HuH-7 (cell line): ENCODE measurements at places on chromosomes 3 and 15.

DNA sequence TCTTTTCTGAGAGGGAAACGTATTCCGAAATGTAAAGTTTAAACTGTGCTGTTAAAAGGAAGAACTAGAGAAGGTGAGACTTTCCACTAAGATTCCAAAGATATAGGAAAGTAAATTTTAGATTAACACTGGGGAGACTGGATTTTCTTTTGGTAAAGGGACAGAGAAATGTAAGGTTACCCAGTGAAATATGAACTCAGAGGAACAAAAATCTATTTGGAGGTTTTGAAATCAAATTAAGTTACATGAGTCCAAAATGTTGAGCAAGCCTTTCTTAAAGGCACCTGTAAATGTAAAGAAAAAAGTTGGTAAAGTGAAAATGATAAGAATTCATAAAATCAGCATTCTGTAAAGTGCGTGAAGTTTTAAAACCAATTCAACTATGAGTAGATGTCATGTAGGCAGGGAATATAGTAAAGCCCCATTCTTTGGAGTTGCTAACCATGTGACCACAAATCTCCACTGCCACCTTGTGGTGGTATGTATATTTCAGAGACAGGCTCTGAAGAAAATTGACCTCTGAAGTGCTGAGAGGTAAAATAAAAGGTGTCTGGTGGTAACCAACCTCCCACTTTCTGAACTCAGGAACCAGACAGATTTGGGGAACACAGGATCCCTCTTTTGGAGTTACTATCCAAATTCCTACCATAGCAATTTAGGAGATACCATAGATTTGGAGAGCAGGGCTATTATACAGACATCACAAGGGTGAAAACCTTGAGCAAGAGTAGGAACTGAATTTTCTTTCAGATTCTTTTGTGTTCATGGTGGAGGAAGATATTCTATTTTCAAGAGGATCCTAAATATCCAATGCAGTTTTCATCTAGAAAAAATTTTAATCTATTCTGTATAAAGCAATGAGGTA is 215.3 kb downstream of the ROBO2 start:
- peak; percentile 22 for DNase-seq

- DNase-seq = peak; percentile 54
These were observed 15.0 kb downstream of the PTH1R start for GRCh38 chr3:46892285-46893145.

- no peak for DNase-seq
These were observed 125.6 kb upstream of the CRBN start for GRCh38 chr3:3305084-3305483.

DNA sequence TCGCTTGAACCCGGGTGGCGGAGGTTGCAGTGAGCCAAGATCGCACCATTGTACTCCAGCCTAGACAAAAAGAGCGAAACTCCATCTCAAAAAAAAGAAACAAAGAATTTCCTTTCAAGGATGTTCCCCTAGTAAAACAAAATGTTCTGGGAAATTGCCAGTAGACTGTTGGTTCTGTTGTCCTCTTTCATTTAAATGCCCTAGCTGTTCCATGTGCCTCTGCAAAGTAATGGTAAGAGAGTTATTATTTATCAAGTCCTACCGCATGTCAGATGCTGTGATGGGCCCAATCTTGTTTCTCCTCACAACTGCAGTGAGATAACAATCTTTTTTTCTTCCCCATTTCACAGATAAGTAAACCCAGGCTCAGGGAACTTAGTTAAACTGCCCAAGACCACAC is 254.3 kb upstream of the TPM1 start:
- DNase-seq = no peak

- DNase-seq = no peak
These were observed 14.7 kb upstream of the AMOTL2 start for GRCh38 chr3:134388788-134389485.

DNA sequence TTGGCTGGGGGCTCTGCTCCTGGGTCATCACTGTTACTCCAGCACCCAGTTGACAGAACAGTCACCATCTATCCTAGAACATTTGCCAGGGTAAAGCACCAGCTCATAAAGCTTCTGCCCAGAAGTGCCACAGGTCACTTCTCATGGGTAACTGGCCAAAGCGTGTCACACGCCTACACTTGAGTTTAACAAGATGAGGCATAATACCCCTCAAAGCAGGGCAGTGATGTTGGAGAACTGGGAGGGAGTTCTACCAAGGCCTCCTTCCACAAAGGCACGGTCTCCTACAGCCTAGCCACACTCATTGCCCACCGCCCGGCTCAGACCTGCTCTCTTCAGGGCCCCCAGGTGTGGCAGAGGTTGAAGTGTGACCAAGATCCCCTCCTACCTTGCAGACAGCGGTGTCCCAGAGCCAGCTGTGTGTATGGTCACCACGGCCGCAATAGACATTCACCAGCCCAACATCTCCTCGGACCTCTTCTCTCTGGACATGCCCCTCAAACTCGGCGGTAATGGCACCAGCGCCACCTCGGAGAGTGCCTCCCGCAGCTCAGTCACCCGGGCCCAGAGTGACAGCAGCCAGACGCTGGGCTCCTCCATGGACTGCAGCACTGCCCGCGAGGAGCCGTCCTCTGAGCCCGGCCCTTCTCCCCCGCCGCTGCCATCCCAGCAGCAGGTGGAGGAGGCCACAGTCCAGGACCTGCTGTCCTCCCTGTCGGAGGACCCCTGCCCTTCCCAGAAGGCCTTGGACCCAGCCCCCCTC is 107.7 kb downstream of the ETFA start:
- DNase-seq = no peak

GRCh38 chr3:159941038-159942000 is 47.3 kb upstream of the IL12A start:
- DNase-seq = no peak

- DNase-seq = no peak
These were observed 28.1 kb downstream of the OIP5 start for GRCh38 chr15:41304149-41304770.

DNA sequence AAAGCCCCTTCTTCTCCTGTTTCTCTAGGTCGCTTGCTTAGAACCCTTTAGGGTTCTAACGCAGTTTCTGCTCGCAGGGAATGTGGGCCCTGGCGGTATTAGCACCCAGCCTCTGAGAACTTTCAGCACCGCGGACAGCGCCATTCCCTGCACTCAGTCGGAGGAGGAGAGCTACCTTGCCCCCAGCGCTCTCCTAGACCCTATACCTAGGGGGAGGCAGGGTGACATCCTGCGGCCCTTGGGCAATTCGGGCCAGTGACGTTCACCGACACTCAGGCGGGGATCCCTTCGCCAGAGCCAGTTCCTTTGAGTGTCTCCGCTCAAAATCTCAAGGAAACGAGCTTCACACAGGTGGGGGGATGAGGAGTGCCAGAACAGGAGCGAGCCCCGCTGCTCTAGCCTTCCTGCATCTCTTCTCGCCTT is 1.3 kb downstream of the SLC7A14 start:
- peak; percentile 91 for DNase-seq

- DNase-seq = no peak
These were observed 508.6 kb upstream of the IL12A start for GRCh38 chr3:159480046-159480445.

DNA sequence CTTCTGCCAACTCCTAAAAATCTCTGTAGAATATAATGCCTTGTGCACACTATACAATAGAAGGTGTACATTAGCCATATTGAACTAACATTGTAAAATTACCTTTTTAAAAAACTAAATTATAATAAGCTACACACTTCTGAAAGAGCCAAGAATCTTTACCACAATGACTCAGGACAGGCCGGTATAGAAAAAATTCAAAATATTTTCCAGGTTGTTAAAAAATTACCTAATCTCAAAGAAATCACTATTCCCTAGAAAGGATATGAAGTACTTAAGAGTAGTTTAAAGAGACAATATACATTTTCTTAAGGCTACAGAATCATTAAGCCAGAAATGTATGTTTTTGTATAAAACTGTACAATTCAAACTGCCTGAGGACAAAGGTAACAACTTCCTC is 48.5 kb downstream of the TJP1 start:
- DNase-seq = no peak

DNA sequence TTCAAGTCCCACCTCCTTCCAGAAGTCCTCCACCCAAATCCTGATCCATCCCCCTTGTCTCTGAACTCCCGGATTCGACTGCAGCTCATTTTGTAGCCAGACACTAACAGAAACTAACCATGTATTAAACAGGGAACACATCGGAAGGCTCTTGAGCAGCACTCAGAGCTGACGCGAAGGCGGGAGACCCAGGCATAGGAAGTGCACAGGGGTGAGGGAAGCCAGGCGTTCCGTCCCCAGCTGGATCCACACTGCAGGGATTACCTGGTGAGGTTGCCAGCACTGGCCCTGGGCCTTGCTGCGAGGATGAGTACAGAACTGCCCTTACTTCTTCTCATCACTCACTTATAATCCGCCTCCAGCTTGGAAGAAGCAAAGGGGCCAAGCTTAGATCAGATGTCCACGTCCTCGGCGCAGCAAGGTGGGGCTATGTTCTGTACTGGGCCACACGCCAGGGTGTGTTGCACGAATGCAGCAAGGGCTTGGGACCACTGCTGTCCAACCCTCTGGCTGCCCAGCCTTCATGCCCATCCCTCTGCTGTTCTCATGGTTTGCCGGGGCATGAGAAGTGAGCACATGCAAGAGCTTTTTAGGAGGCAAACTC is 124.2 kb upstream of the SMAD3 start:
- DNase-seq = no peak

GRCh38 chr15:95868970-95869369 is 461.5 kb upstream of the NR2F2 start:
- no peak for DNase-seq
